NCI-H1092 (cell line): ENCODE measurements at places on chromosomes 16 and 17.

GRCh38 chr16:5064915-5065314 lies 841 bp downstream of the C16orf89 start:
- DNase-seq = no peak

- DNase-seq = no peak
Observed at GRCh38 chr17:75881678-75882454, 3.5 kb upstream of the TRIM47 start.

GRCh38 chr17:17835415-17836249 lies 1.2 kb downstream of the SREBF1 start:
- DNase-seq = no peak

- peak; percentile 16 for DNase-seq
Observed at GRCh38 chr16:68202091-68202519, 33.8 kb downstream of the ESRP2 start.

GRCh38 chr16:78571434-78571833 lies 472.0 kb downstream of the WWOX start:
- DNase-seq = no peak

- DNase-seq = no peak
Observed at GRCh38 chr17:49889500-49889899, 41.6 kb upstream of the TAC4 start.

GRCh38 chr17:56158915-56159825 lies 5.9 kb downstream of the ANKFN1 start:
- no peak for DNase-seq

DNA sequence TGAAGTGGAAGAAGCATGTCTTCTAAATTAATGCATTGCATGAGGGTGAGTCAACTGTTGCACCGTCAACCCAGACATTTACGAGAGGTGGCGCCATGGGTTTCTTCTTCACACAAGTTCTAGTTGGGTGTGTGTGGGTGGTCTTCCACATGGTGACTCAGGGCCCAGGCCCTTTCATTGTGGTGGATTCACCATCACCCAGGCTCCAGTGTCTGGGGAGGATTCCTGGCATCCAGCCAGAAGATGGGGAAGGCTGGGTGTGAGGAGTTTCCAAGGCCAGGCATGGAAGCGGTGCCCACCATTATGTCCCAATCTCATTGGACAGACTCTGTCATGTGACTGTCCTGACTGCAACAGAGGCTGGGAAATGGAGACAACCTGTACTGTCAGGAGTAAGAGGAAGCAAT lies 21.4 kb upstream of the JPH3 start:
- DNase-seq = no peak

DNA sequence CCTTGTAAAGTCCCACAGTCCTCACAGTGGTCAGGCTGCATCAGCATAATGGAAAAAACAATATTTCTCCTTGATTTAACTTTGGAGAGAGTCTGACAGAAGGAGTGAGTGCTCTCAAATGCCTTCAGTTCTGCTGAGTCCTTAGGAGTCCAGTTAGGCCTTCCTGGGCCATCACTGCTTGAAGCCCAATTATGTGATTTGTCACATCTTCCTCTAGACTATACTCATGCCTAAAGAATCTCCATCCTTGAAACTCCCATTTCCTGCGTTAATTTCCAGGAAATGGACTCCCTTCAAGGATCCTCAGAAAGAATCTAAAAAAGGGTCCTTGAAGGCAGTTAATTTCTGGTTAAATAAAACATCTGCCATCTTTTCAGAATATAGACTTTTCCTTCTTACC lies 52.8 kb downstream of the SLFN5 start:
- DNase-seq = no peak

- DNase-seq = no peak
Observed at GRCh38 chr17:59491353-59492090, 73.9 kb upstream of the DHX40 start.

DNA sequence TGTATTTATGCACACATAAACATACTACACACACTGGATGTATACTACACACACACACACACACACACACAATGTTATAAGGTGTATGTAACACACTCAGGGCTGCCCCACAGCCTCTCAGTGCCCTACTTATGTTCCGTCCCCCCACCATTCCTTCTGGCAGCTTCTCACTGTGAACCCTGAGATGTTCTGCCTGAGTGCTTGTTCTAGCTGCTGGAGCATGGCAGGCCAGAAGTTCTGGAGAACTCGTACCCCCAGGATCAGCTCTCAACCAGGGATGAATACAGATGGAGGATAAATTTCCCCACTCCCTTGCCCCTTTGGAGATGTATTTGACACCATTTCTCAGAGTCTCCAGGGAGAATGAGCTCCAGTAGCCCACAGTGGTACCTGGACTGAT lies 76.4 kb downstream of the CDH13 start:
- no peak for DNase-seq

DNA sequence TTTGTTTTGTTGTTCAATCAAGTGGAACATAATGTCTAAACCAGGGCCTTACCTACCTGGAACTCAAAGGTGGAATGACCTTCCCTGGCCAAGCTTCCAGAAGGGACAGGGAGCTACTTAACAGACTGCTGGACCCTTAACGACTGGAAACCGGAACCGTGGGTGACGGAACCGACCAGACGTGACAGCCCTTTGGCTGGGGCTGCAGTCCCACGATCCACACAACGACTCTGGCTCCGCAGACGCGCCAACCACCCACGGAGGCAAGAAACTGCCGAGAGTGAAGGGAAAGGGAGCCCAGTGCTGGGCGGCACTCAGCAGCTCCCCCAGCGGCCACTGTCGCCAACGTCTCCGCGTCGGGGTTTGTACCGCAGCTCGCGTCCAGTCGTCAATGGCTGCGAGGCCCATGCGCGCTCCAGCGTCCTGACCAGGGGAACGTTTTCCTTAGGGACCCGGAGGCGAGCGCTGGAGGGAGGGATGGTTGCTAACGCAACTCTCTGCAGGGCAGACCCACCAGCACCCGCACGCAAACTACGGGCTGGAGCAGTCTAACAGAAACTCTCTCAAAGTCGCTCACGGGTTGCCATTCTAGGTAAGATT lies 5.5 kb upstream of the KIF22 start:
- no peak for DNase-seq

GRCh38 chr16:28297784-28298510 lies 5.6 kb downstream of the SBK1 start:
- no peak for DNase-seq

GRCh38 chr16:30698816-30699614 lies at the start of gene SRCAP:
TSS of gene SRCAP (plus strand) at chr16:30699171. CDS start at chr16:30700825, 1,654 bp downstream.
- DNase-seq = peak; percentile 67

- DNase-seq = no peak
Observed at GRCh38 chr16:57098188-57098841, 5.9 kb downstream of the CPNE2 start.

- no peak for DNase-seq
Observed at GRCh38 chr16:48946686-48947370, 334.8 kb downstream of the CBLN1 start.

GRCh38 chr17:56289321-56289720 lies 136.0 kb downstream of the ANKFN1 start:
- DNase-seq = no peak

DNA sequence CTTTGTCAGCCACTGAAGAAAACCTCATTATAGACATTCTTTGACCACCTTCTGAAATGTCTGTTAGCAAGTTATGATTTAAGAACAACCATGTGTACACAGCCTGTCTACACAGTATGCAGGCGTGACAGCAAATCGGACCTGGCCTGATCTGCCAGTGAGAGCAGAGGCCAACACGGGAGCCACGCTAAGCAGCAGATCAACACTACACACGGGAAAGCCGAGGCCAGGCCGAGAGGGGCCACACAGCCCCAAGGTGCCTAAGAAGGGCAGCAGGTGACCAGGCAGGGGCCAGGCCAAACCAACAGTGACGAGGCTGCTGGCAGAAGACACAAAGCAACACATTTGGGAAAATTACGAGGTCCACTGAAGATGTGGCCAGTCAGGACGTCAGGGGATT lies 16.3 kb upstream of the FAAP100 start:
- DNase-seq = no peak

- no peak for DNase-seq
Observed at GRCh38 chr17:31562376-31562840, 170.9 kb downstream of the RAB11FIP4 start.

- no peak for DNase-seq
Observed at GRCh38 chr16:23182679-23183542, at the start of gene SCNN1G. TSS of gene SCNN1G (plus strand) at chr16:23182745. CDS start at chr16:23186272, 3,527 bp downstream.

- DNase-seq = no peak
Observed at GRCh38 chr17:39603304-39604016, 4.3 kb downstream of the NEUROD2 start.

DNA sequence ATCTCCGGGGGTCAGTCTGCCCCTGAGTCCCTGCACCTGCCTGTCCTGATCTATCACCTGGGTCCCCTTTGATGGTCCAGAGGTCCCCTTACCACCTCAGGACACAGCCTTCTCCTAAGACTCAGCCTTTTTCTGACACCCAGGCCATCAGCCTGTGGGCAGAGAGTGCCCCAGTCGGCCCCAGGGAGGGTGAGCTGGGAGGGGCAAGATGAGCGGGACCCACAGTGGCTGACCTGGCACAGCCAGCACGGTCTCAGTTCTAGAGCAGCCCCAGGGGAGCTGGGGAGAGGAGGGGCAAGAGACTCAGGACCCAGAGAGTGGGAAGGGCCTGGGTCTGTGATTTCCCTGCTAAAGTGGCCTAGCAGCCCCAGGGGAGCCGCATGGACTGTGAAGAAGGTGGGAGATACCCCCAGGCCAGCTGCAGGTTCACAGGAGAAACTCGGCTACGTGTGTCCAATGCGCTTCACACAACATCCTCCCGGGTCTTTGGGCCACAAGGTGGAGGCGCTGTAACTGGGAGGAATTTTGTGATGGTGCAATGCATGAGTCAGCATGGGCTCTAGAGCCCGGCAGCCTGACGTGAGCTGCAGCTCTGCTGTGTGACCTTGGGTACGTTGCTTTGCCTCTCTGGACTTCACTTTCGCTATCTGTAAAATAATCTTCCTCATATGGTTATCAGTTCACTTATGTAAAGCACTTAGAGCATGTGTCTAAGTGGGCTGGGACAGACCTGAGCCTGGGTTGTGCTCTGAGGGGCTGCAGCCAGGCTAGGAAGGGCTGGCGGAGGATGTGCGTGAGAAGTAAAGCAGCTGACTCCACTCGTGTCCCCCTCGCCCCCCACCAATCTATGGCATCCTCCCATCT lies 67.2 kb upstream of the LHX1 start:
- no peak for DNase-seq

- DNase-seq = no peak
Observed at GRCh38 chr16:35565626-35566025, 2106.2 kb downstream of the TP53TG3F start.

DNA sequence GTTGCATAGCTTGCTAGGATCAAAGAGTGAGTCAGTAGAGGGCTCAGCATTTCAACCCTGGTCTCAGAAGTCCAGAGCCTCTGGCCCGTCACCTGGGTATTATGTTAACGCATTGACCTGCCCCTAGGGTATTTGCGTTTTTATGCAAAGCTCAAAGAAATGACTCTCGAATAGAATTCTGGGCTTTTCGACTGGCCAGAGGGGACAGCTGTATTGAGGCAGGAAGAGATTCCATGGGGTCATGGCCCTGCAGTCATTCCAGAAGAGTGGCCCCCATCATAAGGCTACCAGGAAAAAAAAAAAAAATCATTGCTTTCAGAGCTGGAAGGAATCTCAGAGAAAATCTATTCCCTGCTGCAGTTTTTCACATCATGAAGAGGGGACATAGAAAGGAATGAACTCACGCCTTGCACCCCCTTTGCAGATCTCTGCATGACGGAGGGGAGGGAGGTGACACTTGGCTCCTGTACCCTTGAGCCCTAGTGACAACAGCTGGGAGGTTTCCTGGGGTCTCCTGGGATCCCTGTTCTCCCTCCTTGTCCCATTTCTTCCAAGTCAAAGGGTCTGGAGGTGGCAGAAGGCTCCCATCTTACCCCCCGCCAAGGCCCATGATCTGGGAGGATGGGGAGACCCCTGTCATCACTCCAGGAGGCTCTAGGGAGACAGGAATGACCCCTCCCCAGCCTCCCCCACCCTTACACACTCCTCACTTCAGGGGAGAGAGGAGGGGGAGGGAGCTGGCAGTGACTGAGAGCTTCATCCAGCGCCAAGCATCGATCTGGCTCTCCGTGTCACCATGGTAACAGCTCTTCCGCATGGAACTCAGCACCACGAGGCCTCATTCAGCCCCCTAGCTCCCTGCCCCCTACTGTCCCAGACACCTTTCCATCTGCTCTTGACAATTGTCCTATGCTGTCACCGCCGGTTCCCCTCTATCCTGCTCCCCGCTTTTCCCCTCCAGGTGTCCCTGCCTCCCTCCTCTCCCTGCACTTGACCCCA lies 35.8 kb downstream of the GP2 start:
- DNase-seq = peak; percentile 84

- DNase-seq = no peak
Observed at GRCh38 chr17:81102352-81102751, 63.0 kb upstream of the PVALEF start.

DNA sequence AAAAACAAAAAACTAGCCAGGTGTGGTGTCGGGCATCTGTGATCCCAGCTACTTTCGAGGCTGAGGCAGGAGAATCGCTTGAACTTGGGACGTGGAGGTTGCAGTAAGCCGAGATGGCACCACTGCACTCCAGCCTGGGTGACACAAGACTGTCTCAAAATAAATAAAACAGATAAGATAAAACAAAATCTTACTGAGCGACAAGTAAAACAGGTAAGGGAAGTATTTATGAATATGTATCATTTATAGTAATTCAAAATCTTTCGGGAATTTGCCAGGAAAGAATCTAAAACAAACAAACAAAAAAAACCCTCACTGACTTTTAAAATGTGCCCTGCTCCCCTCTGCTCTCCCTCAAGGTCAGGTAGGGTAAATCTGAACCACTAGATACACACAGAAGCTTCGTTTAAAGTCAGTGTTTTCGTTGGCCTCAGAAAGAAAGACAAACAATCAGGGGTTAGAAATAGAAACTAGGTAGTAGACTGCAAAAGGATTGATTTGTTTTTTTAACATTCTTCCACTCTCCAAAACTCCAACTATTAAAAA lies 2.1 kb downstream of the PRPSAP1 start:
- DNase-seq = no peak

- DNase-seq = no peak
Observed at GRCh38 chr16:19844945-19845641, 39.6 kb downstream of the GPRC5B start.

DNA sequence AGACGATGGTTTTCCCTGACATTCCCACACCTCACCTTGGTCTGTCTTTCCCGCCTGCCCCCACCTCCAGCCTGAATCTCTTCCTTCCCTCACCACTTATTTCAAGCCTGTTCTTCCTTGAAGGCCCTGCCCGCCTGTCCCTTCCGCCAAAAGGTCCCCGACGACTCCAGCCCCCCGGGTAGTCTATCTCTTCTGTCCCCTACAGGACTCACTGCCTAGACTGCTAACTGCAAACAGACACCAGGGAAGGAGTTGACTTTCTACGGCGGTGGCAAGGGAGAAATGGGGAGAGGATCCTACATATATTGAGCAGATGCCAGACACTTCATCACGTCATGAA lies 53.7 kb downstream of the NT5M start:
- DNase-seq = no peak

DNA sequence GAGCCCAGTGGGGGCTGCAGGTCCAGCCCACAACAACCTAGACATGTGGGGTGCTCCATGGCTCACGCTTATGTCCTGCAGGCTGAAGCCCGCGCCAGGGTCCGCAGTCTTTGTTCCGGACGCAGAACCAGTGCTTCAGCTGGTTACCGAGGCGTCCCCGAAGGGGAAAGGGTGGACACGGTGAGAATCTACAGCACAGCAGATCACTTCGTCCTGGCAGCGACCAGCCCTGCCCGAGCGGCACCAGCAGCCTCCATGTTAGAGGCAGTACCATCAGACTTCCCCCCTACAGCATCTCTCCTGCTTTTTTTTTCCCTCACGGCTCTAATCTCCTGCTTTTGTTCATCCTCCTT lies 1736.4 kb downstream of the TP53TG3F start:
- no peak for DNase-seq

GRCh38 chr17:76689859-76690258 lies 20.9 kb downstream of the MXRA7 start:
- DNase-seq = no peak

- DNase-seq = no peak
Observed at GRCh38 chr16:13507530-13507929, 412.4 kb upstream of the ERCC4 start.
